ENCODE measurements at places on chromosomes 11 and 22.

GRCh38 chr11:64902102-64902900, 14.7 kb downstream of the ATG2A start:
- no peak for DNase-seq

DNA sequence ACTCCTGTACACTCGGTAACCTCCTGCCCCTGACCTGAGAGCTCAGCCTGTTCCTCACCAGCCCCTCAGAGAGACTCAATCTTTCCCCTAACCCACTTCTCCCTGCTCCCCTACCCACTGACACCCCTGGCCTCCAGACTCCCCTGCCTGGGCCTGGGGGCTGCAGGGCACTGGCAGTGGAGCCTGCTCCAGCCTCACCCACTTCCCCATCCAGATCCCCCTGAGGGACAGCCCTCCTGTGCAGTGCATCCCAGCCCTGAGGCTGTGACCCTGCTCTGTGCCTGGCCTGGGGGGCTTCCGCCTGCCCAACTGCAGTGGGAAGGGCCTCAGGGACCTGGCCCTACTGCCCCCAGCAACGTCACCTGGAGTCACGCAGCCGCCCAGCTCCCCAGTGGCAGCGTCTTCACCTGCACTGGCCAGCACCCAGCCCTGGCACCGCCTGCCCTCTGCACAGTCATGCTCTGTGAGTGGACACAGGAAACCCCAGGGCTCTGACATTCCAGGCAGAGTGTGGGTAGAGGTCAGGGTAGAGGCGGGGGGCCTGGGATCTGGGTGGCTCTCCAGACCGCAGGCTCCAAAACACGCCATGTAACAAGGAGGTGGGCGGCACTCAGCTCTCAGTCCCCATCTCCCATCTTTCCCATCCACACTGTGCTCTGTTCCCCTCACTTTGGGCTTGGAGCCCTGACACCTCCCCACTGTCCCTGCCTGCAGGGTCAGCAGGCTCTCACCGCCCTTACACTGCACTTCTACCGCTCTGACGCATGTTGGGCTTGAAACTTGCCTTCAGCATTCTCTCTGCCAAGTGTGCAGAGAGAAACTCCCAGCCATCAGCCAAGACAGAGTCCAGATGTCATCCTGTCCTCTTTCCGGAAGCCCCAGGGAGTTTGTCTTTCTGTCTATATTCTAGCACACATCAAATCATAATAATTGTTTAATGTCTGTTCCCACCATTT, 5.1 kb downstream of the VSIG10L2 start:
- DNase-seq: peak; percentile 74

DNA sequence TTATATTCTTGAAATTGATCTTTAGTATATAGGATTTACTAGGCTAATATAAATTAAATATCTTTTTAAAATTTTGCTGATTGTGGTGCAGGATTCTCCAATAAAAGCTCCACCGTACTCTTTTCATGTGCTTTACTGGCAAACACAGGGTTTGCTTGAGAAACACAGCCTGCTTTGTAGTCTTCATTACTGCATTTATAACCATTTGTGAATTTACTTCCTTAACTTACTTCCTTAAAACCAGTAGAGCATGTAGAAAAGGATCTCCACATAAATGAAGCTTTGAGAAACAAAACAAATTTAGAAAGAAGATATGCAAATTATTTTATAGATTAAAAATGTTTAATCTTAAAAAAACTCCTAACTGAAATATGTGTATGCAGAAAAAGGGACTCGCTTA, 28.8 kb downstream of the SWAP70 start:
- DNase-seq: no peak

- DNase-seq: peak; percentile 56
Measured at GRCh38 chr11:107563702-107564101, 1.8 kb downstream of the ALKBH8 start.

DNA sequence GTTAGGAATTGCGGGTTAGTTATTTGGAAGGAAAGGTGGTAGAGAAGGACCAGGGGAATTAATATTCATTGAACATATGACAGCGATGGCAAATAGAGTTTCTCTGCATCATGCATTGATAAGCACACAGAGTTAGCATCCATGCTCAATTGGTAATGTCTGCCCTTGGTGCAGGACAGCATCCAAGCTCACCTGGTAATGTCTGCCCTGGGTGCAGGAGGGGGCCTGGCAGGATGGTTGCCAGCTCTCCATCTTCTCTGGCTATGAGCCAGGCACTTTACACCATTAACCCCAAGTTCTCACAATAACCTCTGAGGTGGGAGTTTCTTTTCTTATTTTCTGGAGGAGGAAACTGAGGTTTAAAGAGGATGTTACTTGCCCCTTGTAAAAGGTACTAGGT, 50.4 kb upstream of the RBFOX2 start:
- no peak for DNase-seq

DNA sequence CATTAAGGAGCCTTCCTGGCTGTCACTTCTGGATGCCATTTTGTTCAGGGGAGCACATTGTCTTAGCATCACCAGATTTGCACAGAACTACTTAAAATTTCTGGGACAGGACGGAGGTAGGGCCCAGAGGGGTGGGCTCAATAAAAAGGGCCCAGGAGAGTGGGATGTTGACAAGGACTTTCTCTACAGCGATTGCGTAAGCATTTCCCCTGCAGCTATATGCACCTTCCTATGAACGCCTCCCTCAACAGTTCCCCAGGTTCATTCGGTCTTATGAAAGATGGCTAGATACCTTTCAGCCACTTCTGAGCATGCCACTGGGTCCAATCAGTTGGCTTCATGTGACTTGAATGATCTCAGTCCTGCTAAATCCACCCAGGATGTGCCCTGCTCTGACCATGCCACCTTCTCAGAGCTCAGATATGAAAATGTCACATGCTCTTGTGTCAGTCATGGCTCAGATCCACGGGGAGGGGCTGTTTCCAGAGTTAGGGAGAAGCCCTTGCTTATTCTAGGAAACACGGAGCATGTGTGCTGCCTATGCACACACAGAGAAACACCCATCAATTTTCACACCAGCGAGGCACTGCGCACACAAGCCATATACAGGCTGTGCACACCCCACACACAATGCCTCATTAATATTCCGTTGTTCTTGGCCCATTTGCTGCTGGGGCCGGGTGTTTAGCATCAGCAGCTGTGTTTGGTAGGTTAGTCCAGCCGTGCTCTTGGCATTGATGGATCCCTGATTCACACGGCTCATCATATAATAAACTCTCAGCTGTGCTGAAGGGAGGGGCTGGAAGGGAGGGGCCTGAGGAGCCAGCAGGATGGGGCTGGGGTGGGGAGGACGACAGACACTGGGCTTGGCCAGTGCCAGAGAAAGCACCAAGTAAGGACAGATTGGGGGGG, 52.5 kb upstream of the NNMT start:
- peak; percentile 67 for DNase-seq

DNA sequence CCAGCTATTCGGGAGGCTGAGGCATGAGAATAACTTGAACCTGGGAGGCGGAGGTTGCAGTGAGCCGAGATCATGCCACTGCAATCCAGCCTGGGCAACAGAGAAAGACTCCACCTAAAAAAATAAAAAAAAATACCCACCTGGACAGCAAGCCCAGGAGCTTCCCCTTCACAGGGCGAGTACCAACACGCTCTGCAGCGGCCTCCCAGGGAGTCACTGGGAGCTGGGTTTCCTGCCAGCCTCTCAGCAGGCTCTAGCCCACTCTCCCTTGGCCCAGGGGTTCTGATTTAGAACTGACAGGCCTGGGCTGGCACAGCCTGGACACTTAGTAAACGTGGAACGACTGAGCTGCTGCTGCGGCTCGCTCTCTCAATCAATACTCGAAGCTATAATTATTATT, 2.0 kb upstream of the CABP7 start:
- no peak for DNase-seq

DNA sequence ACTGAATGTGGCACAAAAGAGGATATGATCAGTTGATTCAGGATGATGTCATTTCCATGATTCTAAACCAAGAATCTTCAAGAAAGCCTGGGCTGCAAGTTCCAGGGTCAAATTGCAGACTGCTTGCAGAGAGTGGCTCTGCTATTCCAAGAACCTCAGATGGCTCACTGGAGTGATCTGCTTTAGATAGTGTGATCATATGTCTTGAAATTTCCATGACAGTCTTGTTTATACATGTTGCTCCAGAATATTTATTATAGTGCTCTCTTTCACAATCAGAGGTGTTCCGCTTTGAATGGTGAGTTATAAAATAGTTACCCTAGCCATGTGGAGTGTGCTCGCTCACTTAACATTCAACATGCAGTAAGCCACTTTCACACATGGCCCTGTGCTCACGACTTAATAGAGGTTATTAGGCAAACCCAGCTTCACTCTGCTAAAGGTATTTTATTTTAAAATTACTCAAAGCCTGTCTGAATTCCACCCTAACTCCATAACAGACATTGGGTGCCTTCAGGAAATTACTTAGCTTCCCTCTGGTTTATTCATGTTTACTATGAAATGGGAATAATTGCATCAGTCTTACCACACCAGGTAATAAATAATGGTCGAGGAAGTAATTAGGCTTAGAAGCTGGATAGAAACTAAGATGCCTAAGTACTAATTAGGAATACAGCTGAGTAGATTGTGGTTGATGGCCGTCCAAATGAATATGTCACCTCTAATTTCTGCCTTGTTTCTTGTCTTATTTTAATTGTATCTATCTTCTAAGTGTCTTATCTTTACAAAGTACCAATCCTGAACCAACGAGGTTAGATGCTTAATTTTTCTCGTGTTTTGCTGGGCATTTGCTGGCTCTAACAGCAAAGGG, 187.9 kb downstream of the ETS1 start:
- no peak for DNase-seq

GRCh38 chr11:69466039-69466438, 15.4 kb upstream of the LINC01488 start:
- no peak for DNase-seq

DNA sequence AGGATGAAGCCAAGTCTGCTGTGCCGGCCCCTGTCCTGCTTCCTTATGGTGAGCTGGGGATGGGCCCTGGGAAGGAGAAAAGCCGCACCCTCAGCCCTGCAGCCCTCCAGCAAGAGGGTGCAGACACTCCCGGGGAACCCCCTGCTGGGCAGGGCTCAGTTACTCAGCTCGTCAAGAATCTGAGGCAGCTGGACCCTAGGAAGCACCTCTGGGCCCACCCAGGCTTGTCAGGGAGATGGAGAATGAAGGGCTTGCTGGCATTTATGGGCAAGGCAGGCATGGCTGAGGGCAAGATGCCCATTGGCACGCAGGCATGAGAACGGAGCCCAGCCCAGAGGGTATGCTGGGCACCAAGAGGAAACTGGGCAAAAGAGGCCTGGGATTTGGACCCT, 12.9 kb downstream of the RELT start:
- no peak for DNase-seq

DNA sequence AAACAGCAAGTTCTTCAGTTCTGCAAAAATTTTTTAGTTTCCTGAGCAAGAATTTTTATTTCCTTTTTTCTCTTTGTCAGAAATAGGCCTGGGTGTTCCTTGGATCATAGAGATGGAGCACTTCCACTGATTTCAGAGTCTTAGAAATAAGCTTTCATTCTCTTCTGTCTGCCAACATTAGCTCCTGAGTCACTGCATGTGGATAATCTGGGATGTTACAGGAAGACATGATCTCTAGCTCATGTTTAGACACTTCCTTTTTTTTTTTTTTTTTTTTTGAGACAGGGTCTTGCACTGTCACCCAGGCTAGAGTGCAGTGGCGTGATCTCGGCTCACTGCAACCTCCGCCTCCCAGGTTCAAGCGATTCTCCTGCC, 13.2 kb upstream of the TMEM218 start:
- DNase-seq: no peak

DNA sequence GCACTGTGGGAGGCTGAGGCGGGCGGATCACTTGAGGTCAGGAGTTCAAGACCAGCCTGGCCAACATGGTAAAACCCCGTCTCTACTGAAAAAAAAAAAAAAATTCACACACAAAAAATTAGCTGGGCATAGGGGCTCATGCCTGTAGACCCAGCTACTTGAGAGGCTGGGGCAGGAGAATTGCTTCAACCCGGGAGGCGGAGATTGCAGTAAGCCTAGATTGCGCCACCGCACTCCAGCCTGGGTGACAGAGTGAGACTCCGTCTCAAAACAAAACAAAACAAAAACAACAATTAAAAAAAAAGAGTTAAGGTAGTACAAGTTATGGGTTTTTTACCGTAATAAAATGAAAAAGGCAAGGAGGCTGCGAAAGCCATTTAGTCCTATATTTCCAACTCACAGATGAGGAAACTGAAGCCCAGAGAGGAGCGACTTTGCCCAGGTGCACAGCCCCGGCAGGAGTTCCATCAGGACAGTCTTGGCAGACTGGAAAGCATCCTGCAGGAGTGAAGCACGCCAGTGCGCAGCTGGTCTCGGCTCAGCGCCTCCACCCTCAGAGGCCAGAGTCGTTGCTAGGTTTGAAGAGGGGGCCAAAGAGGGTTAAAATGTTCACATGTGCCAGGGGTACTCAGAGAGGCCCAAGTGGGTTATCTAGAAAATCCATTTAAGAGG, 3.8 kb upstream of the FADS3 start:
- no peak for DNase-seq

GRCh38 chr11:66124564-66124963, 54.5 kb downstream of the PACS1 start:
- DNase-seq: no peak

GRCh38 chr11:13965337-13965736, 2.8 kb downstream of the SPON1 start:
- no peak for DNase-seq

DNA sequence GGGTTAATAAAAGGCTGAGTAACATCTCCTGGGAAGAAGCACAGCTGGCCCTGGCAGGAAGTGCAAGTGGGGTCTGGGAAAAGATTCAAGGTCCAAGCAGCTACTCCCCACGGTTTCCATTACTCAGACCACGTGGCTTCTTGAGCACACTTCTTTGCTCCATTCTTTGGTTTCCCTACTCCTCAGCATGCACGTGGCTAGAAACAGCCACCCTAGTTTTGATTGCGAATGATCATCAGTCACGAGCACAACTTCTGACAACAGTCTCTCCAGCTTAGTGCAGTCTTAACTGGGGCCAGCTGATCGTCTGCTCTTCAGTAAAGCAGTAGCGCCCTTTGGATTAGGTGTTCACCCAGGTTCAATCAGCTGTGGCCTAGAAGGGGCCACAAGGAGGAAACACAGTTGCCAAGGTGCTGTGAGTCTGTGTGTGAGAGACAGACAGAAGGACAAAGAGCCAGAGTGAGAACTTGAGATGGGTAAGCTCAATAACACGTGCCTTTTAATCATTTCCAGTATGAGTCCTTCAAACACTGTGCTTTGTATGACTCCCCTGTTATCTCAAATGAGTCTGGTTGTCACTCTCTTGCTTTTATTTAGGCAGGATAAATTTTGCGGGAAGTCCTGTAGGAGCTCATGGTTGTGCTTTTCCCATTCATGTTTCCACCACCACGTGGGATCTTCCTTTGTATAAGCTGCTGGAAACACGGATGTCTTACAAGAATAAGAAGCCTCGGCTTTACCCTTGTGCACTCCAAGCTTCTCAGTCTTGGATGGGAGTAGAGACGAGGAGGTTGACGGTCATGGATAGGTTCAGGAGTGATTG, 901 bp upstream of the PARVA start:
- peak; percentile 61 for DNase-seq

DNA sequence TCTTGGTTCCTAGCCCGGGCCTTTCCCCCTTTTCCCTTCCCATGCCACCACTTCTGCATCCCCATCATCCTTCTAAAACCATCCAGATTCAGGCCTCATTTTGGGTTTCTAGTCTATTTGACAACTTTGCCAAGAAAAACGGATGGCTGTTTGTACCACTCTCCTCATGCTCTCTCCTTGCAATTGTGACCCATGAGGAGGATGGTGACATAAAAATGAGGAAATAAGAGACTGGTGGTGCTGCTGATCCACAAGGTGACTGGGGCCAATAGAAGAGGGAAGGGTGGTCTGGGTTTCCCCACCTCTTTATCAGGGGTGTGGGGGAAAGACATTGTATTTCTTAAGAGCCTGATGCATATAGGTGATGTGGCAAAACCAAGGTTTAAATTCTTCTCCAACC, 1.0 kb downstream of the MS4A4A start:
- DNase-seq: no peak
